ENCODE measurements at places on chromosomes 2 and 18. TPM values are rescaled to one million over a fixed set of nuclear protein-coding genes. Genes with fewer than 3 reads are reported as not detected.

- H3K36me3 ChIP-seq = no peaks in the 10 kb centered on the region
- DNase-seq = no peak
Measured at GRCh38 chr18:13280070-13280795, 61.7 kb downstream of the LDLRAD4 start.

- no peak overlapping the region for H3K4me3 ChIP-seq
- H3K27ac ChIP-seq = no peak overlapping the region
- peaks cover 3% of the 10 kb centered on the region for H3K36me3 ChIP-seq
- peaks cover 22% of the 10 kb centered on the region for H3K27me3 ChIP-seq
- DNase-seq = no peak
- no peaks in the 10 kb centered on the region for H3K4me1 ChIP-seq
Measured at GRCh38 chr2:1581965-1582625, 162.2 kb downstream of the PXDN start.

DNA sequence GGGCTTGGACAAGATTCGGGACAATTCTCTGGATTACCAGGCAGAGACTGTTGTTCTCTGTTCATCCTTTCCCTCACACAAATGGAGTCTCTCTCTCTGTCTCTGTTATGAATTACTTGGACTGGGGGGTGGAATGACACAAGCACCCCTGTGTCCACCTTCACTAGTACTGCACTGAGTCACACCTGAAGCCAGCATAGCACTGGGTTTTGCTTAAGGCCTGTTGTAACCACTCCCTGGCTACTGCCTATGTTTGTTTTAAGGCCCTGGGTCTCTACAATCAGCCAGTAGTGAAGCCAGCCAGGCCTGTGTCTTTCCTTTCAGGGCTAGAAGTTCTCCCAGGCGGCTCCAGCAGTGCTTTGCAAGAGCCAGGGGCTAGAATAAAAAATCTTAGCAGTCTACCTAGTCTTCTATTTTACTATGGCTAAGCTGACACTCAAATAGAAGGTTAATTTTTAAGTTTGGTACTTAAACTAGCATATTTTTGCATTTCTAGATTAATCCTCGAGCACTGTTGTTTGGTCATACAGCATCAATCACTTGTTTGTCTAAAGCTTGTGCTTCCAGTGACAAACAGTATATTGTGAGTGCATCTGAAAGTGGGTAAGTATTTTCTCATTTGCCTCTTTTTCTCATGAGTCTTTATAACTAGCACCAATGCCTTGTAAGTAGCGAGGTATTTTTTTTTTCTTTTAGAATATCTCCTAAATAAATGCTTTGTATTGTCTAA lies 27.8 kb downstream of the WDR7 start:
- no peak overlapping the region for H3K27ac ChIP-seq
- H3K36me3 ChIP-seq = peaks cover 7% of the 10 kb centered on the region
- peaks cover 6% of the 10 kb centered on the region for H3K4me1 ChIP-seq

- H3K36me3 ChIP-seq = peaks cover 2% of the 10 kb centered on the region
- H3K4me1 ChIP-seq = no peaks in the 10 kb centered on the region
- peaks cover 53% of the 10 kb centered on the region for H3K27me3 ChIP-seq
- DNase-seq = no peak
Measured at GRCh38 chr2:173866874-173867618, 98.1 kb downstream of the SP3 start.

DNA sequence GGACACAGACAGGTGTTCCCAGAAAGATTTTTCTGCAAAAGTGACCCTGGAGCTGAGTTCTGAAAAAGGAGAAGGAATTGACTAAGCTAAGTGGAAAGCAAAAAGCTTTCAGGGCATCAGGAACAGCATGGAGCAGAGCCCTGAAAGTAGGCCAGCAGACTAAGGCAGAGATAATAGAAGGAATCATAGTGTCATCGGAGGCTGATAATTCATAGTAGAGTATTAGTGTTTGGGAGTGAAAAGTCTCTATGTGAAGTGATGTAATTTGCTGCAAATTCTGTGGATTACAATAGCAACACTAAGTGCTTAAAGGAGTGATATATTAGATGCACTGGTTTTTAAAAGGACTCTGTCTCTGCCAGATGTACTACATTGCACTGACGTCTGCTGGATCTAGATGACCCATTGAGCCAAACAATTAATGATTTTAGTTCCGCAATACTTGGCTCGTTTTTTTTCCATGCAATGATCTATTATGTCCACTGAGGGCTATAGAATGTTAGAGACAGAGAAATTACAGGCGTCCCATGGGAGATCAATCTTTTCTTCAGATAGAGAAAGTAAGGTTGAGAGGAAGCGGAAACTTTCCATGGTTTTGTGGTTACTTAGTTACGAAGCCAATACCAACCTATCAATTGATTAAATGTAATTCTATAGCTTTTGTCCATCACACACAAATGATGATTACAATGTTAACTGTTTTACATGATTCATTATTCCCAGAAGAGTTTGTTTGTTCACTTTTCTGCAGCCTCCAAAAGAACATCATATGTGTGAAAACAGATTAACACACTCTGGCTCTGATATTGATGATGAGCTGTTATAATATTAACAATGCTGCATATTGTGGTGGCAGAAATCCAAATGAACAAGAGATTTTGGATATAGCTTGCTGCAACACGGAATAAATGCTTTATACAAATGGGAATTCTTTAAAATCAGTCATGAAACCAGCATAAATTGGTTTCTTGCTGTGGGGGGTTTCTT lies 143.7 kb downstream of the MC4R start:
- no peak overlapping the region for H3K27ac ChIP-seq
- H3K4me1 ChIP-seq = no peaks in the 10 kb centered on the region
- no peak overlapping the region for H3K4me3 ChIP-seq
- no peaks in the 10 kb centered on the region for H3K27me3 ChIP-seq

DNA sequence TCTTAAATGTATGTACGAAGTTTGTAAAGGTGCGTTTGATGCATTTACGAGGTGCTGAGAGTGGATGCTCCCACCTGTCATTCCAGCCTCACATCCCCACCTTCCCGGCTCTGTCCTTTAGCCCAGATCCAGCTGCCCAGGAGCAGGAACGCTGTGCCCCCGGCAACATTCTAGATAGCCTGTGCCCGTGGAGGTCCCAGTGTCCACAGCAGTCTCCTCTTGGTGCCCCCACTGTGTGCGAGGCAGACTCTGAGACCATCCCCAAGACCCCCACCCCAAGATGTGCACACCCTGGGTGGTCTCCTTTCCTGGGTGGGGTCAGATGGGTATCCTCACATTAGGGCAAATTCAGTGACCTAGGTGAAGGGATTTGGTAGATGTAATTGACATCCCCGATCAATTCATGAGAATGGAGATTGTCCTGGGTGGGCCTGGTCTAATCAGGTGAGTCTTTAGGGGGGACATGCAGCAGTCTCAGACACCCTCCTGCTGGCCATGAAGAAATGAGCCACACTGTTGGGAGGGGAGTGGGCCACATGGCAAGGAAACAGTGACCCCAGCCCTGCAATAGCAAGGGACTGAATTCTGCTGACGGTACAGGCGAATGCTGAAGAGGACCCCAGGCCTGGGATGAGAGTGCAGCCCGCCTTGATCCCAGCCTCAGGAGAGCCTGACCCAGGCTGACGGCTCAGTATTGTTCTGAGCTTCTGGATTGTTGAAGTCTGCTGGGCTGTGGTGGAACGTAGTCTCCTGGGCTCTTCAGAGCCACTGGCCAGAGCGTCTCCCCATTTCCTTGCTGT lies 203.3 kb downstream of the FAM210A start:
- no peaks in the 10 kb centered on the region for H3K27me3 ChIP-seq
- no peak for DNase-seq
- H3K36me3 ChIP-seq = peaks cover 1% of the 10 kb centered on the region
- peaks cover 18% of the 10 kb centered on the region for H3K4me1 ChIP-seq
- no peak overlapping the region for H3K4me3 ChIP-seq

GRCh38 chr2:53519918-53520841 lies 247.4 kb upstream of the CHAC2 start:
- DNase-seq = no peak
- H3K36me3 ChIP-seq = no peaks in the 10 kb centered on the region
- H3K27ac ChIP-seq = no peak overlapping the region
- peaks cover 2% of the 10 kb centered on the region for H3K4me1 ChIP-seq
- H3K27me3 ChIP-seq = peaks cover 4% of the 10 kb centered on the region

PCGF1 gene
- total RNA-seq = 28.2 TPM

FAM228B gene
- 16.2 TPM for total RNA-seq

All from T-helper 17 cell (primary cell).